ENCODE measurements at places on chromosomes 2 and 18.

GRCh38 chr18:61554117-61554776 lies 221.0 kb downstream of the CDH20 start:
- no peak for DNase-seq

GRCh38 chr18:58565021-58565420 lies 63.9 kb downstream of the ALPK2 start:
- no peak for DNase-seq

DNA sequence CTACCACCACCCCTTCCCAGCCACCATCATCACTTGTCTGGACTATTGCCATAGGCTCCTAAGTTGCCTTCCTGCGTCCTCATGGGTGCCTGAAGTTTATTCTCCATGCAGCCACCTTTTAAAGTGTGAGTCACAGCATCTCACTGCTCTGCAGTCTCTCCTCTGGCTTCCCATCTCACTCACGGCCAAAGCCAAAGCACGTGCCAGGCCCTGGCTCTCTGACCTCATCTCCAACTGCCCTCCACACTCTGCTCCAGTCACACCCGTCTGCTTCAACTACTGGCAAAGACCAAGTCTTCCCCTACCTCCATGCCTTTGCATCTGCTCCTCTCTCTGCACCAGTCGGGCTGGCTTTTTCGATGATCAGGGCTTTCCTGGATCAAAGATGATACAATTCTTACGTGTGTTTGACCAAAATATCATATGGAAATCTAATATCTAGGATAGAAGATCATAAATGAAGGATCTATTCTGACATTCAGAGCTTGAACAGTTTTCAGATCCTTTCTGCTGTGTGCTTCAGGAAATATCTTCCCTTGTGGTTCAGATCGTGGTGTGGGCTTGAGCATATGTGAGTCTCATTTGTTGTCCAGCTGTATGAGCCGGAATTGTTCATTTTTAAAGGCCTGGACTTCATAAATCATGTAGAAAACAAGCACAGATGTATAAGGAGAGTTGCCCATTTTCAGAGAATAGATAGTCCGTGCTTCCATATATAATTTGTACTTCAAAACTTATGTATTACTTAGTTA lies 175.6 kb downstream of the PRKCE start:
- no peak for DNase-seq

- no peak for DNase-seq
Measured at GRCh38 chr18:23307567-23308295, 145.4 kb upstream of the RIOK3 start.

GRCh38 chr18:59232309-59233016 lies 12.5 kb downstream of the GRP start:
- no peak for DNase-seq

Measured in NCI-H187 treated with DMSO at 0.1 percent for 48 hours (cell line).